ENCODE measurements at places on chromosomes 3 and 15.

- no peak for DNase-seq
These were observed 44.7 kb downstream of the DNAJB8 start for GRCh38 chr3:128421966-128422365.

- DNase-seq, result no peak
These were observed 75.4 kb upstream of the ZNF385D start for GRCh38 chr3:21826416-21826815.

GRCh38 chr3:63709576-63709975, 57.1 kb downstream of the SNTN start:
- DNase-seq, result no peak

DNA sequence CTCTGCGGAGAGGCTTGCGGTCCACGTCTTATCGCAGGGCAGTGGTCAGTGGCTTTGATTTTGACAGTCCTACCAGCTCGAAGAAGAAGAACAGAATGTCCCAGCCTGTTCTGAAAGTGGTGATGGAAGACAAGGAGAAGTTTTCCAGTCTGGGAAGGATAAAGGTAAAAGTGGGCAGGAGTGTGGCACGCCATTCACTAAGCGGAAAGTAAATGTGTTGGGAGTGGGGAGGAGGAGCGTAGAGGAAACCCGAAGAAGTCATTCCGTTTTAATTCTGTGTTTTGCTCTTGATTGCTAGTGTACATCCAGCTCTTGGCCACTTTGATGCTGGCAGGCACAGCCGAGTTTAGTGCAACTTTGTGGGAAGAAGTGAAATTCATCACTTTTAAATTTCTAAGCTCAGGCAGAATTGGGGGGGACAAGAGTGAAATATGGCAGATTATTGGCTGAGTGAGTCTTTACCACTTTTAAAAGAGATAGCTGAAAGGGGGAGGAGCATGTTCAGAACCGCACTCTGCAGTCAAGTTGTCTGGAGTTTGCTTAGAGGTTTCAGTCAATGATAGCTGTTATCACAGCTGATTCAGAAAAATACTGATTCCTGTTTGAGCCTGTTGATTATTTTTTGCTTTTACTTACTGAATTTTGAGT, 1.8 kb downstream of the ARHGEF26 start:
- no peak for DNase-seq

DNA sequence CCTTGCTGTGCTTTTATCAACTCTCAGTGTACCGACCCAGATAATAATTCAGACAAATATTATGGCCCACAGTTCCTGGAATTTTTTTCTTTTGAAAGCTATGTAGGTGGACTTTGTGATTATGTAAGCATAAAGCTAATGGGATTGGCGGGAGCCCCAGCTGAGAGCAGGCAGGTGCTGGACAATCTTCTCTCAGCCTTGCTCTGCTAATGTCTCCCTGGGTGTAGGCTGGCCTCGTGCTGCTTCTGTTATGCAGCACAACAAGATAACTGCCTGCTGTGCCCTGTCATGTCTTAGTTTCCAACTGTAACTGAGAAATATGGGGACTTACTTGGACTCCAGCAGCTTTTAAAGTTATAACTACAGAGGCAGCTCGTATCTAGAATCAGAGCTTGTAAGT, 415.0 kb downstream of the PDCD6IP start:
- no peak for DNase-seq

DNA sequence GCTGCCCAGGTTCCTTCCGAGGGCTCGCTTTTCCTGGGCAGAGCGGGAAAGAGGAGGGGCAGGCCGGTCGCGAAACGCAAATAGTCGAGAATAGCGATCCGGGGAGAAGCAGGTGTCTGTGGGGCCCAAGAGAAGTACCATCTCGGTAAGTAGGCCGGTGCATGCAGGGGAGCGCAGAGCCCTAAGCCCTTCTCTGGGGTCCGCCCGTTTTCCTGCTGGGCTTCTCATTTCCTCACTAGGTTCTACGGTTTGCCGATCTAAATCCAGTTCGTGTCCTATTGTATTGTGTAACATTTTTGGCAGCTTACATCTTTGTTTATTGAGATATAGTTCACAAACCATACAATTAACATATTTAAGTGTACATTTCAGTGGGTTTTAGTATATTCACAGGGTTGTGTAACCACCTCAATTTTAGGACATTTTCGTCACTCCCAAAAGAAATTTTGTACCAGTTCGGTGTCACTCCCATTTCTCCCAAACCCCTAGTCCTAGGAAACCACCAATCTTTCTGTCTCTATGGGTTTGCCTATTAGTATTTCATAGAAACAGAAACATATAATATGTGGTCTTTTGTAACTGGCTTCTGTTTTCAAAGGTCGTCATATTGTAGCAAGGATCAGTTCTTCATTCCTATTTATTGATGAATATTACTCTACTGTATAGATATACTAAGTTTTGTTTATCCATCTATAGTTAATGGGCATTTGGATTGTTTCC, 6.8 kb upstream of the TRIM69 start:
- no peak for DNase-seq

GRCh38 chr15:49064281-49064653, 18.0 kb upstream of the SECISBP2L start:
- no peak for DNase-seq

Data from brain pericyte (primary cell).